ENCODE measurements at places on chromosomes 1 and 21. TPM values are rescaled to one million over a fixed set of nuclear protein-coding genes. Genes with fewer than 3 reads are reported as not detected.

DNA sequence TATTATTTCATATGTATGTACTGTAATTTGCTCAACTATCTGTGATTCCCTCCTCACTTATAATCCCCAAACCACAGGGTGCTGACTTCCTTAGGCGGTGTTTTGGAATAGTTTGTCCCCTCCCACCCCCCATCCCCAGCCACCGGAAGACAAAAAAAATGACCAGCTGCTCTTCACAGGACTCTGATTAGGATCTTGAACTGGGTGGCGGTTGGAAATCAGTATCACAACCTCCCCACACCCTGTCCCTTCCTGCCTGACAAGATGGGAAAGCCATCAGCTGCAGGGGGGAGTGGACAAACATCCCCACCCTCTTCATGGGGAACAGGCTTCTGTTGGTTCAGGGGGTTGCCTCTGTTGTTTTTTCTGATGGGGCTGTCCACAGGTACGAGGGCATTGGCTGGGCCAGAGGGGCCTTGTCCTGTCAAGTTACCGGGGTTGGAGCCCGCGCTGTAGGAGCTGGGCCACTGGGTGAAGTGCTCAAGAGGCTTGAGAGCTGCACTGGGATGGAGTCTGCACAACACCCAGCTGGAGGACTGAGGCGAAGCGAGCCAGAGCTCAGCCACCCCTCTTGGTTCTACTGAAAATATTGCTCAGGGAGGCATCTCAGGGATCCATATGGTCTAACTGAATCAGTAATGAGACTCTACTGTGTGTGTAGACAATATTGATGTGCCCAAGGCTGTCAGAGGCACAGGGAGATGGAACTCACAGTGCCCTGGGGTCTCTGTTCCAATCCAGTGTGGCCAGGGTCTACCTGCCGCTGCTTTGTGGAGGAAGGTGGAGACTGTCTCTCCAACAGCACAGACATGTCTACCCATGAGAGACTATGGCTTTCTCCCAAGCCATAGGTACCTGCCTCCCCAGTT is 28.2 kb downstream of the NAV1 start:
- no peak for DNase-seq

GRCh38 chr1:53172426-53173128 is 24.0 kb upstream of the CPT2 start:
- no peak for DNase-seq

GRCh38 chr1:14352897-14353296 is 245.6 kb upstream of the KAZN start:
- no peak for DNase-seq

- DNase-seq: no peak
Observed at GRCh38 chr1:243926299-243926698, 76.3 kb upstream of the AKT3 start.

DNA sequence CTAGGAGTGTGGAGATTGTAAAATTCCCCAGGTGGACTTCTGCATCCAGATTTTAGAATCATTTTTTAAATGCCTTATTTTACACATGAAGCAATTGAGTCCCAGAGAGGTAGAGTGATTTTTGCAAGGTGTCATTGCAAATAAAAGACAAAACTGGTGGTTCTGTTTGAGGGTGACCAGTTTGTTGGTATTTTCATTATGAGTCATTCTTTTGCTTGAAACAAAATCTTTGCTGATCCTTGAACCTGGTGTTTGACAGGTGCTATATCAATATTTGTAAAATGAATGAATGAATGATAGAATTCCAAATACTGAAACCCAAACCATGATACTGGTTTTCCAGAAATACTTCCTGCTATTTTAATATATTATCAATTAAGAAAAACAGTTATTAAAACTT is 44.1 kb downstream of the TTC3 start:
- DNase-seq: no peak

GRCh38 chr1:214448536-214448935 is 102.9 kb downstream of the PTPN14 start:
- DNase-seq: no peak

The CYP4A11 gene
- 0.30 TPM for total RNA-seq

The ADAMTSL4 gene
- 112 TPM for total RNA-seq

The MCOLN3 gene
- 10.7 TPM for total RNA-seq

Data from tibial nerve (tissue), 4 donors.